ENCODE measurements at places on chromosomes 11 and 22.

DNA sequence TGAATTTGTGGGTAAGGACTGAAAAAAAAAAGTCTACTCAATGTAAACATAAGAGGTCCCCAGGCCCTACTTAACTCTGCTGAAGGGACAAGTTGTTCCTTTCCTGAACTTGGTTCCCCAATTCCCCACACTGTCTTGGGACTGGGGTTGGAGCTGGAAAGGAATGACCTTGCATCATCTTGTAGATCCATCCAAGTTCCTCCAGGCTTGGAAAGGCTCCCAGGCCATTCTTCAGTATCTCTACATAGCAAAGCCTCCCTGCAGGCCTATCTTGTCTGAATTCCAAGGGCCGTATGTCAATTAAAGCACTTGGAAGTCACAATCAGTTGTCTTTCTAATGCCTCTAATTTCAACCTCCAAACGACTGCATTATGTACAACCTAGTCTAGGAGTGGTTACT, 361.2 kb downstream of the TMEM135 start:
- H3K4me1 ChIP-seq, result no peaks in the 10 kb centered on the region
- H3K36me3 ChIP-seq, result no peaks in the 10 kb centered on the region
- peak overlapping the region; percentile 60 for H3K27ac ChIP-seq
- no peak overlapping the region for H3K4me3 ChIP-seq

GRCh38 chr11:113251281-113251680, 63.1 kb upstream of the TTC12 start:
- H3K4me3 ChIP-seq, result no peak overlapping the region
- no peak overlapping the region for H3K27ac ChIP-seq
- H3K36me3 ChIP-seq, result peaks cover 5% of the 10 kb centered on the region
- no peak for DNase-seq

DNA sequence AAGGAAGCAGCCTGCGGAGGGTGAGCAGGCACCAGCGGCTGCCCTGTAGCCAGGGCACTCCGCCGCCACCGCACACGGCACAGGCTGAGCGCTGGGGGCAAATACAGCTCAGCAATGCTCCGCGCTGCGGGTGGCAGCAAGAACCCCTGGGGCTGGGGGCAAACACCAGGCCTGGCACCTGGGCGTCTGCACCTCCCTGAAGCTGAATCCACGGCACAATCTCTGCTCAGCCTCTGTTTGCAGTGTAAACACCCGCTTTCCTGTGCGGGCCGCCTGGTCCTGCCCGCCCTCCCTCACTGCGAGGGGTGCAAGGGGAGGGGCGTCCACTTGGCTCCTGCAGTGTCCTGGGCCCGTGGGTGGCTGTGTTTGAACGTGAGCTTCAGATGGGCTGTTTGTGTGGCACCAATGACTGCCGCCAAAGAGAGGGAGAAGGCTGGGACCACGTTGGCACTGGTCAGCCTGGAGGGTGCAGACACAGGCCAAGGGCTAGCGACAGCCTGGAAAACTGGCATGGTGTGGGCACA, 14.8 kb upstream of the MPPED1 start:
- no peak overlapping the region for H3K4me3 ChIP-seq
- H3K4me1 ChIP-seq, result no peaks in the 10 kb centered on the region
- H3K27ac ChIP-seq, result no peak overlapping the region
- DNase-seq, result no peak
- no peaks in the 10 kb centered on the region for H3K36me3 ChIP-seq
- no peaks in the 10 kb centered on the region for H3K27me3 ChIP-seq

DNA sequence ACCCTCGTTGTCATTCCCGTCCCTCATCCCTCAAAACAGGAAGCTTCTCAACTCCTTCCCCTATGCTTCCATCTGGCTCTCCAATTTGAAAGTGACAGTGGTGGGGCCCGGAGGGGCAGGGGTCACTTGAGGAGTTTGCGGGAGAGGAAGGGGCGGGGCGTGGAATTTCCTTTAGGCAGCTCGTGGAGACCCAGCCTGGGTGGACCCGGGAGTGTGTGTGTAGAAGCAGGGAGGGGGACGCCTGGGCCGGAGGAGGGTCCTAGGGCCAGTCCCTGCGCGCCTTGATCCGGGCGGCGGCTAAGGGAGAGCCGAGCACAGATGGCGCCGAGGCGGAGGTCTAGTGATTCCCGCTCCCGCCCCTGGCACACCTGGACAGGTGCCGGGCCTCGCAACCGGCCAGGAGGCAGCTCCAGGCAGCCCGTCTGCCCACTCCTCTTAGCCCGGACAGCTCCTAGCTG, 7.8 kb upstream of the PAX6 start:
- H3K4me1 ChIP-seq, result peaks cover 46% of the 10 kb centered on the region
- H3K36me3 ChIP-seq, result no peaks in the 10 kb centered on the region
- H3K4me3 ChIP-seq, result no peak overlapping the region

GRCh38 chr22:41401781-41402648, 20.3 kb downstream of the TEF start:
- H3K27me3 ChIP-seq, result no peaks in the 10 kb centered on the region
- H3K4me3 ChIP-seq, result no peak overlapping the region
- peaks cover 7% of the 10 kb centered on the region for H3K36me3 ChIP-seq
- peak; percentile 85 for DNase-seq
- peak overlapping the region; percentile 91 for H3K27ac ChIP-seq

DNA sequence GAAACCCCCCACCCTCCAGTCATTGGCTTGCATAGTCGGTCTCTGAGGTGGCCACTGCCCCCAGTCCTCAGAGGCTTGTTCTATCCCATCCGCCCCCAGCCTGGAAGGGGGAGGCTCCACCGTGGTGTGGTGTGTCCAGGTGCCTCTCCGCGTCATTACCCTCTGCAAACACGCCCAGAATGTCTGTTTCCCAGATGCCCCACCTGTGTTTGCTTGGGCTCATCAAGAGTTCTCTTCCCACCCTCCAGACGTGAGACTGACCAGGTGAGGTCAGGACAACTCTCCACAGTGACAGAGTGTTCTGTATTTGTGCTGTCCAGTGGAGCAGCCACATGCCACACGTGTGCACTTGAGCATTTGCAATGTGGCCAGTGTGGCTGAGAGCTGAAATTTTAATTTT, 24.9 kb downstream of the LRRC10B start:
- H3K27ac ChIP-seq, result no peak overlapping the region
- no peaks in the 10 kb centered on the region for H3K36me3 ChIP-seq
- H3K4me3 ChIP-seq, result no peak overlapping the region
- H3K27me3 ChIP-seq, result no peaks in the 10 kb centered on the region
- peaks cover 16% of the 10 kb centered on the region for H3K4me1 ChIP-seq

- no peaks in the 10 kb centered on the region for H3K27me3 ChIP-seq
- no peaks in the 10 kb centered on the region for H3K36me3 ChIP-seq
- DNase-seq, result no peak
- H3K4me3 ChIP-seq, result no peak overlapping the region
These were observed 35.9 kb downstream of the SHISAL1 start for GRCh38 chr22:44276706-44277356.

GRCh38 chr11:122791411-122791810, 46.9 kb upstream of the CRTAM start:
- DNase-seq, result no peak
- H3K4me1 ChIP-seq, result no peaks in the 10 kb centered on the region
- H3K4me3 ChIP-seq, result no peak overlapping the region
- H3K27me3 ChIP-seq, result no peaks in the 10 kb centered on the region
- no peak overlapping the region for H3K27ac ChIP-seq

DNA sequence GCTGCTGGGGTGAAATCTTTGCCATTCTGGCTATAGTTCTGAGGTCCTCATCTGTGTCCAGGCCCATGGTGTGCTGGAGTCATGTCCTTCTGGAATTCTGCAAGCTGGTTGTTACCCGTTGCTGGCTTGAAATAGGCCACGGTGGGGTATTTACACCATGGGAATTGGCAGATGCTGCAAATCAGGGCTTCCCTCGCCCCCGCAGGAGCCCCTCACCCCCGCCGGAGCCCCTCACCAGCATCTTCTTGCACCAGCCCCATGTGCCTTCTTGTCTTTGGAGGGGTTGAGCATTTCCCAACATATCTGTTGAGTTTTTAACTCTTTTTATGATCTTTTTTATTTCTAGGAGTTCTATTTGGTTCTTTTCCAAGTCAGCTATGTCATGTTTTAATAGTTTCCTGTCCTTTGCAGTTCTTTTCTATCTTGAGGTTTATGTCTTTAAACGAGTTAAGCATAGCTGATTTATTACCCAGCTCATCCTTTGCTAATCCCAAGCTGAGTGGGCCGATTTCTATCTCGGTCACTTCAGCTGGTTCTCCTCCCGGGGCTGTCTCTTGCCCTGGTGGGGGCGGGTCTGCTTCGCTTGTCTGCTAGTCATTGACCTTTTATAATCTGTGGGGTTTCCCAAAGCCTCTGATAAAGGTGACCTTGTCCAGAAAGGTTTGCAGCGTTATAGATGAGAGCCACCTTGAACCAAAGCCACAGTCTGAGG, 17.6 kb downstream of the ANO1 start:
- H3K27me3 ChIP-seq, result no peaks in the 10 kb centered on the region
- no peaks in the 10 kb centered on the region for H3K36me3 ChIP-seq
- H3K27ac ChIP-seq, result no peak overlapping the region
- peaks cover 27% of the 10 kb centered on the region for H3K4me1 ChIP-seq
- H3K4me3 ChIP-seq, result no peak overlapping the region

GRCh38 chr11:2414616-2415015, 14.1 kb downstream of the TSSC4 start:
- H3K4me3 ChIP-seq, result no peak overlapping the region
- no peak for DNase-seq
- H3K27me3 ChIP-seq, result no peaks in the 10 kb centered on the region
- H3K36me3 ChIP-seq, result no peaks in the 10 kb centered on the region

DNA sequence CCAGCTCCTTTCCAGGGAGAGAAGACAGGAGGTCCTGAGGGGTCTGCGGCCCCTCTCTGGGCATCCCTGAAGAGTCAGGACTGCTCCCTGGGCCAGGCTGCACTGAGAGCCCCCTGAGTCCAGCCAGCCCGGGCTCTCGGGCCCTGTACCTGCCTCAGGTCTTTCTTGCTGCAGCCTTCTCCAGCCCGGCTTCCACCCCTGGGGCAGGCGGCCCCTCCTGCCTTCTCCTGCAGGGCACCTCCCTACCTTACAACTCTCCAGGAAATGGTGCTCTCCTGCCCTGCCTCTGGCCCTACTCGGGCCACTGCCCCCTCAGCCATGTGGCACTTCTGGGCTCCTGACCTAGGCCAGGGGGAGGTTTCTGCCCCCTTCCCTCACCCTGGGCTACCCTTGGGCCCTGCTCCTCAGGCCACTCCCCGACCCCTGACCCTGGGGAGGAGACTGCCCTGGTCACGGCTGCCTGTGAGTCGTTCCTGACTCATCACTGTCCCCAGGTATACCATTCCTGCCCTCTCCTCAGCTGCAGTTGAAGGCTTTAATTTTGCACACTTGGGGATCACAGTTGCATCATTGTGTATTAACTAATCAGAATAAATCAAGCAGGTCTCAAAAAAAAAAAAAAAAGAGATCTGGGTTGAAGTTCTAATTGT, 251.1 kb downstream of the NXPE2 start:
- no peaks in the 10 kb centered on the region for H3K4me1 ChIP-seq
- H3K27ac ChIP-seq, result no peak overlapping the region
- no peak for DNase-seq
- no peaks in the 10 kb centered on the region for H3K27me3 ChIP-seq
- no peak overlapping the region for H3K4me3 ChIP-seq
- no peaks in the 10 kb centered on the region for H3K36me3 ChIP-seq

GRCh38 chr11:116821050-116821918, 1.8 kb downstream of the APOA4 start:
- no peaks in the 10 kb centered on the region for H3K27me3 ChIP-seq
- no peak overlapping the region for H3K27ac ChIP-seq
- no peak overlapping the region for H3K4me3 ChIP-seq
- no peaks in the 10 kb centered on the region for H3K4me1 ChIP-seq
- H3K36me3 ChIP-seq, result no peaks in the 10 kb centered on the region

DNA sequence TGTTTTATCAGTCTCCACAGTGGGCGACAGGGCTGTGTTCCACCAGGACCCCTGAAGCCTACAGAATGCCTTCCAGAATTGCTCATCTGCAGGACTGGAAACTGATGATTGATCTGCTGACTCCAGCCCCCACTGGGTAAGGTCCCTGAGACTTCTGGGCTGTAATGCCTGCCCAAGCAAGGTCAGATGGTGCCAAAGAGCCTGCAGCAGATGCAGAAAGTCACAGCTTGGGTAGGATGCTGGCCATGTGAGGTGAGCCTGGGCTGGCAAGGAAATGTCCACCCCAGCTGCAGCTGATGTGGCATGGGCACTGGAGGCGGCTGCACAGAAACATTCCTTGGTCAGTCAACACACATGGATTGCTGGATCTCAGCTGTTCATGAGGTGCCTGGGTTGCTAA, 30.9 kb downstream of the LRRC32 start:
- no peaks in the 10 kb centered on the region for H3K36me3 ChIP-seq
- H3K27ac ChIP-seq, result no peak overlapping the region
- H3K4me1 ChIP-seq, result peaks cover 33% of the 10 kb centered on the region
- no peak overlapping the region for H3K4me3 ChIP-seq

GRCh38 chr11:18193010-18193409, 20.4 kb downstream of the MRGPRX4 start:
- no peak for DNase-seq
- H3K4me3 ChIP-seq, result no peak overlapping the region
- no peaks in the 10 kb centered on the region for H3K4me1 ChIP-seq
- H3K27me3 ChIP-seq, result peaks cover 16% of the 10 kb centered on the region
- no peaks in the 10 kb centered on the region for H3K36me3 ChIP-seq

DNA sequence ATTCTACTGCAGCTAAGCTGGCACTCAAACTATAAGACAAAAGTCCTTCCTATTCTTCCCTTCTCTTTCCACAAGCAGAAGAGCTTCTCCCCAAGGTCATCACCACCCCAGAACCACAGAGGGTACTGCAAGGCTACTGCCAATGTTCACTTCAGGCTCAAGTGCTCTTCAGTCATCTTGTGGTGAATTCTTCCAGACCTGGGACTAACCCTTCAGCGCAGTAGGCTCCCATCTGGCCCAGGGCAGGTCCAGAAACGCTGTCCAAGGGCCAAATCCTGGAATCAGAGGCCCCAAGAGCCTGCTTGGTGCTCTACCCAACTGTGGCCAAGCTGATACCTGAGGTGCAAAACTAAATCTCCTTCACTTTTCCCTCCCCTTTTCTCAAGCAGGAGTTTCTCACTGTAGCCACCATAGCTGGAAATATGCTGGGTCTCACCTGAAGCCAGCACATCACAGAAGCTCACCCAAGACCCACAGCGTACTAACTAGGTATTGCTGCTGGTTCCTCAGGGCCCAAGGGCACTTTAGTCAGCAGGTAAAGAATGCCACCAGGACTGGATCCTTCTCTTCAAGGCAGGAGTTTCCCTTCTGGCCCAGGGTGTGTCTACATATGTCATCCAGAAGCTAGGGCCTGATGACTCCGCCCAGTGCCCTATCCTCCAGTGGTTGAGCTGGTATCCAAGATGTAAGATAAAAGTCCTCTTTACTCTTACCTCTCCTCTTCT, 27.8 kb downstream of the FCHSD2 start:
- H3K4me1 ChIP-seq, result peaks cover 30% of the 10 kb centered on the region
- no peaks in the 10 kb centered on the region for H3K36me3 ChIP-seq
- DNase-seq, result no peak
- H3K27me3 ChIP-seq, result no peaks in the 10 kb centered on the region
- no peak overlapping the region for H3K27ac ChIP-seq
- H3K4me3 ChIP-seq, result no peak overlapping the region

All from heart left ventricle (tissue), 16 donors.